Activated T-cell treated with anti-CD3 and anti-CD28 coated beads for 48 hours (primary cell): ENCODE measurements at places on chromosomes 2 and 18.

DNA sequence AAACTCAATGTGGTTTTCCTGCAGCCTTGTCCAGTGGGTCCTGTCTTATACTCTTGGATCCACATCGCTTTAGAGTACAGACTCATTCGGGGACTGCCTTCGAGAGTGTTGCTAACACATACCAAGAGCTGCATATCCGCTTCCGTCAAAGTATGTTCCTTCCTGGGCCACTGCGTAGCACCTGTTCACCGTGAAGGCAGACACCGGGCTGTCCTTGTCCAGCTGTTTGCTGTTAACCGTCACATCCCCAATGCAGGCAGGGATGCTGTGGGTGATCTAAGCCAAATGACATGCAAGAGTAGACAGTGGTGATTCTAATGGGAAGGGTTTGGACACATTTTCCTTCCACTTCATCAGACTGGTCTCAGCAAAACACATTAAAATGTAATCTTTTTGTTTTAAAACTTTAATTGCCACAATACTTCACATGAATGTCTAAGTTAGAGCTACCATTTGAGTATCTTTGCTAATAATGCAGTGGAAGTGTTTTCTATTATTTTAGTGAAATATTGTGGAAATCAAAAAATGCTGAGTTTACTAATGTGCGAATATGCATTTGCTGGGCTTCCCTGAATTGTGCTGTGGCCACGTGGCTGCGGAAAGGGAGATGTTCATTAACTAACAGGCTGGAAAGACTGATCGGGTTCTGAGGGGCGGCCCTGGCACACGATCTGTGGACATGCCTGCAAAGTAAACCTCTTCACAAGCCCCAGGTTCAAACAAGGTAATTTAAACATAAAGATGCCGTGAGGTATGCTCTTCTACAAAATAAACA lies 169.1 kb downstream of the LAMA1 start:
- no peak for DNase-seq

GRCh38 chr18:22737054-22737453 lies 196.1 kb upstream of the RBBP8 start:
- DNase-seq = no peak

DNA sequence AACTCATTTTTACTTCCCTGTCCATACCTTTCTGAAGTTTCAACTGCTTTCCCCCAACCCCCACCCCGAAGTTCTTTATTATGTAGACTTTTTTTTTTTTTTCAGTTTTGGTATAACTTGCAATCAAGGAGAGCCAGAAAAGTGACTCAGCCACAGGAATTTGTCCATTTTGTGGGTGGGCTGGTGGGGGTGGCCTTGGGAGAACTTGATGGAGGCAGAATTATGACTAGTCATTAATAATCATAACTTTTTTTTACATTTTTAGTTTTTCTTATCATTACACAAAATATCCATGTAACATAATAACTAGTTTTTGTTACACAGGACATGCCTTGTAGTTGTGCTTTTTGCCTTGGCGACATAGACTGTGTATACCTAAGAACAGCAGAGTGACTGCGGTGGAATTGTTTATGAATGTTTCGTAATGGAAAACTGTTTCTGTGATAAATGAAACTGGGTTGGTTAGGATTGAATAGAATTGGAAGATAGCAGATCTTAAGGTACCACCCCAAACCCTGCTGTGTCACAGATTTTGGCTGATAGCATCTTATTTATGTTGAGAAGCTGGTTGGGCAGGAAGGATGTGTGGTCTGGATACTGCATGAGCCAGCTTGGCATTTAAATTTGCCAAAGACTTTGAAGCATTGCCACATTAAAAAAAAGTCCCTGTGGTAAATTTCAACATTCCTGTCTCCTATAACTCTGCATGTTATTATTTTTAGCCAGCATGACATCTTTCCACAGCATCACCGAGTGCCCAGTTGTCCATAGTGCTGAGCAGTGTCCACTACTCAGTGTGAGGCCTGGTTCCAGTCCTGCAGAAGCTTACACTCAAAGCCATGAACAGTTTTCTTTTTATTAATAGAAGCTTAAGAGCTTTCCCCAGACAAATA lies 30.7 kb downstream of the LYPD6B start:
- DNase-seq = no peak

- DNase-seq = no peak
These were observed 133.7 kb downstream of the MSH2 start for GRCh38 chr2:47536696-47537095.

DNA sequence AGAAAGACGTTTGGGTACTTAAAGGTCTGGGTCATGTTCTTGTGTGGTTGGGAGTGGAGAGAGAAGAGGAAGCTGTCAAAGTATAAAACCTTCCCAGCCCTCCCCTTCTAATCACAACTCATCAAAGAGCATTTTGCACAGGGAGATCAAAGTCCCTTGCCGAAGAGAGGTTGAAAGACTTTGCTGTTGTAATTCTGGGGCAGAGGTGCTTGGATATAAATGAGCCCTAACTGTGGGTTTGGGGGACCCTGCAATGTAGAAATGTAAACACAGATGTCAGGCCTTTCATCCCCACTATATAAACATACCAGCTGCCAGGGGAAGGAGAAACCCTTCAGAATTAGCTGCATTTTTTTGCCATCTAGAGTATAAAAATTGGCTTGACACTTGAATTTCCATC lies 182.1 kb downstream of the ETAA1 start:
- DNase-seq = no peak

- DNase-seq = no peak
These were observed 288.4 kb downstream of the LRRTM1 start for GRCh38 chr2:80016171-80016570.

DNA sequence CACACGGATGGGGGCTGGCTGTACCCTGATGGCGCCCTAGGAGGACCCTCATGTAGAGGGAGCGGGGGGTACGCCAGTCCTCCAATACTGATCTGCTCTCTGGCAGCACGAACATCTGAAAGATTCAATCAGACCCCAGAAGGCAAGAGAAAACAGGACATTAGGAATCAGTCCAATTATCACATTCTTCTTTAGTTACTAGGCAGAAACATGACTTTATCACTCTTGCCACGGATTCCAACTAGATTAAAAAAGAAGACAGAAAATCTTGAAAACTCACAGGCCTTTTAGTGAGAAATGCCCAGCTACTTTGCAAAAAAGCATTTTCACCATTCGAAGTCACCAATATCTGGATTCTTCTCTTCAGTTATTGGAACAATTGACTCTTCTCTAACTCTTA lies 68.4 kb downstream of the ID2 start:
- no peak for DNase-seq

- peak; percentile 56 for DNase-seq
These were observed 756 bp downstream of the ABI2 start for GRCh38 chr2:203328760-203329540.

DNA sequence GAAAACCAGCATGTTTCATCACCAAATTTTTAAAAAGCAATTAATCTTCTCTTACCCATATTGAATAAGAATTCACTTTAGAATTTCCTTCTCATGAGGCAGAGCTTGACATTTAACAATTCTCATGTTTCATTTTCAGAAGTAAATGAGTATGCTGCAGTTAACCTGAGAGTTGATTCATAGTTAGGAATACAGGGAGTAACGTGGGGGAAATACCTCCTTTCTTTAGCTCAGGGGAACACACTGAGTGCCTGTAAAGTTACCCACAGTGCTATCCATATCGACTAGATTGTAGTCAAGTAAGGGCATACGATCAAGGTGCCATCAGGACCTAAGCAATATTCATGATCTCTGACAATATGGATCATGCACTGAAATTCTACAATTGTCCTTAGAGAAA lies 38.9 kb upstream of the ATIC start:
- DNase-seq = no peak

DNA sequence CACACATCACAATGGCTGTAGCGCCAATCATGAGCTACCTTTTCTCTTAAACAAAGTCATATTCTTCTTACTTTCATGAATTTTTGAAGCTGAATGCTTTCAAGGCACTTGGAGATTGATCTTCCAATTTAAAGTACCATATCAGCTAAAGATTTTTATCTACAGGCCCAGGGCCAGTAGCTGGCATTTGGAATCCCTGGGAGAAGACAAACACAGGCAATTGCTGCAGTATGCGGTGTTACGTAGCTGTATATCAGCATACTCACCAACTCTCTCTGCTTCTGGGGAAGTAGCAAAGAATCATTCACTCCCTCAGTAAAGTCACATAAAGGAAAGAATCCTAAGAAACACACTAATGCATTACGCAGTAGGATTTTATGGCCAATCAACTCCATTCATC lies 202.3 kb downstream of the DLGAP1 start:
- DNase-seq = no peak

DNA sequence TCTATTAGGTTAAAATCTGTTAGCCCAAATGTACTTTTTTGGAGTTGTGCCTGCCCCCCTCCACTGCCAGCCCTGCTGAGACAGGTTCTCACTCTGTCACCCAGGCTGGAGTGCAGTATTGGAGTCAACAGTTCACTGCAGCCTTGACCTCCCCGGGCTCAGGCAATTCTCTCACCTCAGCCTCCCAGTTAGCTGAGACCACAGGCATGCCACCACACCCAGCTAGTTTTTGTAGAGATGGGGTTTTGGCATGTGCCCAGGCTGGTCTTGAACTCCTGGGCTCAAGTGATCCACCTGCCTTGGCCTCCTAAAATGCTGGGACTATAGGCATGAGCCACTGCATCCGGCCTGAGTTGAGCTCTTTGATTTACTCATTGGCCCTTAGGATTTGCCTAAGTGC lies 110.7 kb downstream of the ICA1L start:
- no peak for DNase-seq

- DNase-seq = peak; percentile 10
These were observed 2.1 kb upstream of the SPIRE1 start for GRCh38 chr18:12659904-12660605.

- DNase-seq = no peak
These were observed 18.2 kb downstream of the ERCC3 start for GRCh38 chr2:127275789-127276188.

DNA sequence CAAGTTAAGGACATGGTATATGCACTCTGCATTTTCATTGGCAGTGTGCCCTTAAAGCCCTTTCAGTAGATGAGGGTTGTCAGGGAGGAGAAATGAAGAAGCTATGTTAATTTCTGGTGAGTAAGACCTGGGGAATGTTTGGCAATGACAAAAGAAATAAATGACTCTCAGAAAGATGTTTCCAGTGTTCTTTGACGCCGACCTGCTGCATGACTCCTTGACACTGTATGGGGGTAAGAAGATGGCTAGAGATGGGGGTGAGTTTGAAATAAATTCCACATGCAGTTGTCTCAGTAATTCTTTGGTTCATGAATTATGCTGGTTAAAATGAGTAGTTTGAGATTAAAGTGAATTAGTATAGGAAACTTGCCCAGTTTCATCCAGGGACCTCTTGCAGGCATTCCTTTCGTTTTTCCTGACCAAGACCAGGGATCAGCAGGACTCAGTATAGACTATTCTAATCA lies 5.9 kb downstream of the CCDC121 start:
- no peak for DNase-seq
